Activated naive CD4-positive, alpha-beta T cell treated with Interleukin-2 at 50 U/mL for 16 hours (primary cell): ENCODE measurements at places on chromosomes 13 and 19.

GRCh38 chr19:44687888-44688287, 11.1 kb upstream of the CEACAM16 start:
- DNase-seq = no peak

- no peak for DNase-seq
Observed at GRCh38 chr19:17021793-17022590, 4.6 kb downstream of the CPAMD8 start.

DNA sequence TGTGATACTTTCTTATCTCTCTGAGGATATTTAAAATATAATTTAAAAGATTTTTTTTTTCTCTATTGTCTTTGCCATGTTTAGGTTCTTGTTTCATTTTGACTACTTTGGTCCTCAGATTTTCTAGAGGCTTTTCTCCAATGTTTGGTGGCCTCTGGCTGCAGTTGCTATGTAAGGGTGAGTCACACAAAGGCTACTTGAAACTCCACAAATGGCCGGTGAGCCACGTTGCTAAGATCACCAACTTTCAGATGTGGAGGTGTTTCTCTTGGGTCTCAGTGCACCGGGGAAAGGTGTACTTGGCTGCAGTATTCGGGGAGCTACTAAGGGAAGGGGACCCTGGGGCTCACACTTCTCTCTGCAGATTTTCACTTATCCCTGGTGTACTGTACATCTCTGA, 248.1 kb downstream of the HS6ST3 start:
- DNase-seq = no peak

GRCh38 chr13:41756198-41756880, 204.6 kb downstream of the VWA8 start:
- DNase-seq = no peak

DNA sequence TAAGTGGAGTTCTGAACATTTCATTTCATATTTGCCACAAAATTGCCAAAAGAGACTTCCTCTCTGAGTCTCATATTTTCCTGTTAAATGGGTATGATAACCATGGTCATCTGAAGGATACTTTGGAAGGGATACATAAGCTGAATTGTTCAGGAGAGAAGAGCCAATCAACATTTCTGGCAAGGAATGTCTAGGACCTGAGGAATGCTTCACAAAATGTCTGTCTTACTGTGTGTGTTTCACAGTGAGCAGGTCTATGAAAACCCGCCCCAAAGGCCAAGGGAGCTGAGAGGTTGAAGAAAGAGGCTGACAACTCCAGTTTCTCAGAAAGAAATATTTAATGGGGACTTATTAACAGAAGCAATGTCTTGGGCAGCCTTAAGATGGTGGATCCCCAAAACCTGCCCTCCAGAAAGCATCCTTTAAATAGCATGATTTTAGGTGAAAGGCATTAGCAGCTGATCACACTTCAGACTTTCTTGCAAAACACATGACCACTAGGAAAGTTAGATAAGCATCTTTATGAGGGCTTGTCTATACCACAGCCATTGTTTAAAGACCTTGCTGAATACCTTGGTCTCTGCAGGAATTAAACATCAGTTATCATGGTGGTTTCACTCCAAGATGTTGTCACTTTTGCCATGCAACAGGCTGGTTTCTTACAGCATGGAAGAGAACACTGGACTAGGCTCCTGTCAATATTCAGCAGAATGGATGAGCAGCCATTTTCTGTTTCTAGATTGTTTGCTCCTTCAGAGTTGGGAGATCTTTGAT, 78.9 kb downstream of the TNFSF11 start:
- DNase-seq = no peak

DNA sequence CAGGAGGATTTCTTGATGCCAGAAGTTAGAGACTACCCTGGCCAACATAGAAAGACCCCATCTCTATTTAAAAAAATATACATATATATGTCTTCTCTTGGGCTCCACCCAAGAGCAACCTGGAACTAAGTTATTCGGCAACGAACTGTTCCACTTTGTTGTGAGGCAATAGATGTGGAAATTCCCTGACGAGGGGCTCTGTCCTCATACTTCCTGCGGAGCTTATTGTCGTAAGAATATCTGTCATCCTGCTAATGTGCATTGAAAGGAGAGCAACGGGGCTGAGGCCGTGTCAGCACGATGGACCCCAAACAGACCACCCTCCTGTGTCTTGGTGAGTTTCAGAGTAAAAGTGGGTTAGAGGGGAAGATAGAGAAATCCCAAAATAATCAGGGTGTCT, at the start of gene FCAR:
FCAR (plus strand) TSS at position 246 of the 400 bp plus-strand sequence; CDS start at position 301, 55 bp downstream.
- no peak for DNase-seq

GRCh38 chr19:17676295-17676694, 11.9 kb downstream of the UNC13A start:
- no peak for DNase-seq

- DNase-seq = no peak
Observed at GRCh38 chr13:94312511-94313216, 166.8 kb downstream of the DCT start.

DNA sequence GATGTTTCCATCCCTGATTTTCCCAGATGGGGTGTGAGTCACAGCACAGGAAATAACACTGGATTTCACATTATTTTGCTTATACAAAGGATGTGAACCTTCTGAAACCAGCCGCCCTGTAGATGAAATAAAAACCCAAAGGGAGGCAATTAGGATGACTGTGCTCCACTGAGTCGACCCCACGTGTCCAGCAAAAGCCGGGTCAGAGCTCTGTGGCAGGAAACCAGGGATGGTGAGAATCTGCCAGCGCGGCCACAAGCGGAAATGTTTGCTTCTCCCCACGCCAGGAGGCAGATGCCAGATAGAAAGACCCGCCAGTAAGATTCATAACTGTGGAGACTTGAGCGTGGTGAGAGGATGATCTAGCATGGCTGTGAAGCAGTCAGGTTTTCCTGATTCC, 764.4 kb downstream of the LIG4 start:
- no peak for DNase-seq

- DNase-seq = no peak
Observed at GRCh38 chr19:40309666-40310065, 24.5 kb upstream of the AKT2 start.

DNA sequence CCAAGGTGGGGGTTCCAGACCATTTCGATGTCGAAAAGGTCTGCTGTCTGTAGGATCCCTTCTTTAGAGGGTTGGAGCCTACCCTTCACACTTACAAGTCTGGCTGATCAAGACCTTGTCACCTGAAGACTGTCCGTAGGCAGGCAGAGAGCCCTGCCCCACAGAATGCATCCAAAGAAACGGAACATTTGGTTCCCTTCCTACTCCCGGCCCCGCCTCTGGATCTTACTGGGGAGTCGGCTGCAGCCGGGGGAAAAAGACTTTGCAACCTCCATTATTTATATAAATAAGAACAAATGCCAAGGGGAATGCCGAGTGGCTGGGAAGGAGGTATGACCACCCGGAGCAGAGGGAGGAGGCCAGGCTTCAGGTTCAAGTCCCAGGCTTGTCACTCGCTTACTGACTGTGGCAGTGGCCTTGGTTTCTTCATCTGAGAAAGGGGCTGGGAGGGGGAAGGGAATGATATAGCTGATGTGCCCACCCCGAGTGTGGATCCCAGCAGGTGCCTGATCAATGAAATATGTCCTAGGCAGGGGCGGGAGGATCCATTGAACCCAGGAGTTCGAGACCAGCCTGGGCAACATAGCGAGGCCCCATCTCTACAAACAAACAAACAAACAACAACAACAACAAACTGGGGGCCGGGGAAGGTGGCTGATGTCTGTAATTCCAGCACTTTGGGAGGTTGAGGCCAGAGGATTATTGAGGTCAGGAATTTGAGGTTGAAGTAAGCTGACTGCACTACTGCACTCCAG, 48.7 kb downstream of the RFX2 start:
- no peak for DNase-seq

- DNase-seq = no peak
Observed at GRCh38 chr13:32447894-32448623, 20.1 kb upstream of the N4BP2L1 start.

GRCh38 chr13:71865874-71866334, 1.1 kb downstream of the DACH1 start:
- no peak for DNase-seq

DNA sequence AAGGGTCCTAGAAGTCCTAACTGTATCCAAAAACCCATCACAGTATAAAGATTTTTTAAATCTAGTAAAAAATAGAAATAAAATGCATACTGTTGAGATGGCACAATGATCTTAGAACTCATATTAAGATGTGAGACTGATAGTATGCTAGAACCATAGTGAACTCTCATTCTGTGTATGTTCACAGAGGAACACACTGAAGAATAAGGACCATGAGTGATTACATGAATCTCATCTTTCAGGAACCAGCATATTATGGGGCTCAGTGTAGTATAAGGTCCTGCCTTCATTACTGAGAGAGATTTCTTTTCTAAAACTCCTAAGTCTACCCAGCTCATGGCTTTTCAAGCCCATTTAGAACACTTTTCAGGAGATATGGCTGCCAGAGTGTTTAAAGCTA, 59.8 kb upstream of the RFC3 start:
- no peak for DNase-seq

GRCh38 chr19:5804516-5805461, at the start of gene NRTN:
Gene NRTN (plus strand): TSS chr19:5805067. CDS start chr19:5824166, 19,099 bp downstream.
- peak; percentile 47 for DNase-seq

DNA sequence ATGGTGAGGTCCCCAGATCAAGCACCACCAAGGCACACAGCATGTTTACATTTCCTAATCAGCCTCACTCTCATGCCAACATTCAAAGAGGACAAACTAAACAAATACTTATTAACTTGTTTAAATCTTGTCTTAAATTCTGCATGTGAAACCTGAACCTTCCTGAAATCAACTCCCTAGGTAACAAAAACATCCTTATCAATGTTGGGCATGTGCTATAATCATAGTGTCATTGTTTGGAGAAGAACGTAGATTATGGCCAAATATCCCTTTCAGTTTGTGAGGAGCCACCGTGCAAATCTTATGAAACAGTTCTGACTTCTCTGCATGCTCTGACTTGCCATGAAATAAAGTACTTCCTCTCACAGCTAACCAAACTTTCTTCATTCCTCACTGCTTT, 123.8 kb downstream of the NDFIP2 start:
- DNase-seq = no peak

- no peak for DNase-seq
Observed at GRCh38 chr13:29861694-29862110, 11.3 kb upstream of the UBL3 start.

GRCh38 chr19:42154471-42155323, 22.5 kb upstream of the POU2F2 start:
- DNase-seq = no peak

DNA sequence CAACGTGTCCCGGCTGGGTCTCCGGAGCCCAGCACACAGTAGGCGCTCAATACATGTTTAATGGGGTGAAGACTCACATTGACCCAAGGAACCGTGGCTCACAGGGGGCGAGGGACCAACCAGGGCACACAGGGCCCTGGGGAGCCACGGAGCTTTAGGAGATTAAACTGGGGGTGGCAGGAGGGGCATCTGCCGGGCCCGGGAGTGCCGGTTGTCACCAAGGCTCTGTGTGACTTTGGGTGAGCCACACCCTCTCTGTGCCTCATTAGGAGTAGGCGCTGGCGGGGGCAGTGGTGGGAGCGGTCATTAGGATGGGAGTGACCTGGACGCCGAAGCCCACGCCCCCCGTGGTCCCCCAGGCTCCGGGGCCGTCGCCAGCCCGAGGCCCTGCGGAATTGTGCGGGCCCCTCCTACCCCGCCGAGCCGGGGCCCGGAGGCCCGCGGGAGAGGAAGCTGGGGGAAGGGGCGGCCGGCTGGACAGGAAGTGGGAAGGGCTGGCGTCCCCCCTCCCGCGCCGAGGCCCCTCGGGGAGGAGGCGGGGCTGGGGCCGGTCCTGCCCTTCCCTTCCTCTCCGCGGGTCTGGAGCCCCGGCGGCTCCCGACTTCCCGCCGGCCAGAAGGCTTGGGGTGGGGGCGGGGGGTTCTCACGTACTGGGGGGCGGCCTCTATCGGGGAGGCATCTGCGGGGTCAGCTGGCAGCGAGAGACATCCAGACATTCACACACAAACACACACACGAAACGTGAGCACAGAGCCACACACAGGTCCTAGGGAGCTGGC, 1.8 kb upstream of the SSBP4 start:
- peak; percentile 42 for DNase-seq

DNA sequence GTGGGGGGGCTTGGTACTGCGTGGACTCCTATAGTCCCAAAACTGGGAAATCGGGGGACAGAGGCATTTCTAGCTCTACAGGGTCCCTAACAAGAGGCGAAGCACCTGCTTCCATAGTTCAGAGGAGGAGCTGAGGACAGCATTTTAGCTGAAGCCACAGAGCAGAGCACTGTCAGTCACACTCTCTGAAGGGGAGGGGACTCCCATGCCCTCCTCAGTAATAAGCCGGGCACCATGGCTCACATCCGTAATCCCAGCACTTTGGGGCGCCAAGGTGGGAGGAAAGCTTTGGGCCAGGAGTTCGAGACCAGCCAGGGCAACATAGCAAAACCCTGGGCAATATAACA, 3.8 kb downstream of the NPAS1 start:
- no peak for DNase-seq

GRCh38 chr13:31765138-31765785, 25.9 kb downstream of the RXFP2 start:
- DNase-seq = no peak

GRCh38 chr19:45822716-45823115, 7.6 kb upstream of the RSPH6A start:
- DNase-seq = no peak

DNA sequence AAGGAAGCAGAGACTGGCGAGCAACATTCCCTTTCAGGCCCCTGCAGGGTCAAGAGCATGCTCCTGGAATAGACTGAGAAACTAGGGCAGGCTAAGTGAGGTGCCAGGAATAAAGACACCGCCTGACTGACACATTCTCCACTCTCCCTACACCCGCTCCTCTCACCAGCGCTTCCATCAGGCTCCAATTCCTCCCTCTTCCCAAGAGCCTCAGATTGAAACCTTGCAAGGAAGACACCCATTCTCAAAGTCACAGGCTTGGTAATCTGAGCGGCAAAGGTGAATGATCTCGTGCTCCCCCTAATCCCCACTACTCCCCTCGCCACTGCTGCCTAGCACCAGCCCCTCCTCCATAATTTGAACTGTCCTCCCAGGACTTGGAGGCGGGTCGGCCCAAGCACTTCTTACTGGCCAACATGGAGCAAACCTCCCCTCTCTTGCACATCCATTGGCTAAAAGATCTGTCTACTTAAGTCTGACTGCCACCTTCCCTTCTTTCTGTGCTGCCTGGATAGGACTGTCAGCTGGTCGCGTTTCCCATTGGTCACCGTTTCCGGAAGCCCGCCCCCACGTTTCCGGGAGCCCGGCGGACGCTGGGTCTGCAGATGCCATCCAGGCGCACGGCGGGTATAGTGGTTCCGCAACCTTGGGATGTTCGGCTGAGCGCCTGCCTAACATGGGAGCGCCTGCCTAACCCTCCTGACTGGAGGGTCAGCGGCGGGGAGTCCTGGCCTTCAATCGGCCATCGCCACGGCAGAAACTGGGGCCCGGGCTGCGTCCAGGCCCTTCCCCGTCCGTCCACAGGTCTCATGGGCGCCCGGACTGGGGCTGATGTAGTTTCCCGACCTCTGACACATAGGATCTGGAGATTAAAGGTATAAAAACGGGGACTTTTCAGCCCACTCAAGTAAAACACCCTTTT, 33.6 kb downstream of the ZNF383 start:
- peak; percentile 50 for DNase-seq
